Stimulated activated naive CD8-positive, alpha-beta T cell treated with anti-CD3 and anti-CD28 coated beads, Interleukin-15, Interleukin-2, amounts not matched to agents 100 U/mL and 50 U/mL, for 24 hours (primary cell): ENCODE measurements at places on chromosomes 5 and 9.

DNA sequence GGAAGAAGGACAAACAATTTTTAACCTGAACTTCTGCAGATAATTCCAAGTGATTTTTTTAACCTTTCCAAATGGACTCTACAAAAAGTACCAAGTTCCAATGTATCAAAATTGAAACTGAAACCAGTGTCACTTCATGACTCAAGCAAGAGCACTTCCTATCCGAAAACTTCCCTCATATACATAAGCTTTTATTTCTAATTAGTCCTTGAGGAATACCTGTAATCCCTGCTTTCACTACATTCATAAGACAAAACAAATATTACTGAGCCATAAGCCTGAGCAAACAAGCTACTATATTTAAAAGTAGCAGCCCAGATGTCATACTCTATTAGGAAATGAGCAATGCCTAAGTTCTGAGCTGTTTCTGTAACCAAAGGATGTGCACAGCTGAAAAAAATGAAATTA is 224.4 kb downstream of the EBF1 start:
- DNase-seq, result no peak

GRCh38 chr9:110077925-110078324 is 130.0 kb downstream of the C9orf152 start:
- DNase-seq, result no peak

DNA sequence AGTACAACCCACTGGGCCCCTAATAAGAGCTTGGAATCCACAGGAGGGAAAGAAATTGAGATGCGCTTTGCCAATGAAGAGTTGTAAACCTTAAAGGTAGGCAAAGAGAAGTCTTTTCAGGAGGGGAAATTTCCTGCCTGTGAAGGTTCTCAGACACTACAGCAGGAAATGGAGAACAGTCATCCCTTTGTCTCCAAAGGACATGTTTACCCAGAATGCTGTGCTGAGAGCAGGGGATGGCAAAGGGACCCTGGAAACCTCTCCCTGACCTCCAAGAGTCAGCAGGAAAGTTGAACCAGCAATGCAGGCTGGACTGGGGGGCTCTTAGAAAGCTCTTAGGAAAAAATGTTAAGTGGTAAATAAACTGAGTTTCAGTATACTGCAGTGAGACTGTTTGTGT is 103.2 kb downstream of the AK8 start:
- no peak for DNase-seq

GRCh38 chr5:35223787-35224395 is 6.4 kb downstream of the PRLR start:
- no peak for DNase-seq

- no peak for DNase-seq
Observed at GRCh38 chr5:159917994-159918393, 1.7 kb downstream of the ADRA1B start.

DNA sequence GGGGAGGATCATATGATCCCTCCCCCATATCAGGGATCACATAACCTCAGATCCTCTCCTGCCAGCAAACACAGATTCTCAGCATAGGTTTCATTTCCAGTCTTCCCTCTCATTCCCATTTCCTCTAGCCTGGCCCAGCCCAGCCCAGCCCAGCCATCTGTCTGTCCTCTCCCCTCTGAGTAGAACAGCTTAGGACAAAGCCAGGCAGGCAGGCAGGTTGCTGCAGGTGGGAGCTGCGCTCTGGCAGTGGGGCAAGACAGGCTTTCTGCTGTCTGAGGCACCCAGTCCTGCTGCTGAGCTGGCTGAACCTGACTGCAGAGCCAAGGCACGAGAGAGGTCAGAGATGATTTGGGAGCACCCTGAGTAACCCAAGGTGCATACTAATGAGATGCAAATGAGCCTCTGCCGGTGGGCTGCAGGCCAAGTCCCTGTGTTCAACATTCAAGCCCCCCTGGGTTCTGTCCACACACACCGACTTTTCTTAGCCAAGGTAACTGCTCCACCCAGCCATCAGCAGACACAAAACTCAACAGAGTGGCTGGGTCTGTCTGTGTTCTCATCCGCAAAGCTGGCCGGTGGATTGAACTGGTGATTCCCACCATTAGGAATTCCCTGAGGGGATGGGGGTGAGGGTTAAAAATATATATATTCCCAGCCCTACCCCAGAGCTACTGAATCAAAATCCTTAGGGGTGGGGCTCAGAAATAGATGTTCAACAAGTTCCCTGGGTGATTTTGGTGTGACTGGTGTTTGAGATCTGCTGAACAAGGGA is 9.1 kb downstream of the FAT2 start:
- DNase-seq, result no peak

DNA sequence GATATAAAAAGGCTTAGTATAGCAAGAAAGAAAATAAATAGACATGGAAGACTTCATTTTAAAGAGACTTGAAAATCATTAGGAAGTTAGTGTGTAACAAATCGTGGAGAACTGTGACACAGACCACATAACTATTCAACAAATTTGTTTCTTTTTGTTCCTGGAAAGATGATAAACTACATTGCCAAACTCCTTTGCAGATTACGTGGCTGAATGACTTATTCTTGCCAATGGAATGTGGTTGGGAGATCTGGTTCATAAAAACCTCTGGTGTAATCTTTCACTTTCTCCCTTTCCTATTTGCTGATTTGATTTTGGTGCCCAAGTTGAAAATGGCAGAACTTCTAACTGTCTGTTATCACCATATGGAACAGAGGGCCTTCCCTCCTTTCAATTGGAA is 328.9 kb upstream of the MEF2C start:
- no peak for DNase-seq

- no peak for DNase-seq
Observed at GRCh38 chr9:28770226-28770625, 1196.9 kb upstream of the C9orf72 start.

DNA sequence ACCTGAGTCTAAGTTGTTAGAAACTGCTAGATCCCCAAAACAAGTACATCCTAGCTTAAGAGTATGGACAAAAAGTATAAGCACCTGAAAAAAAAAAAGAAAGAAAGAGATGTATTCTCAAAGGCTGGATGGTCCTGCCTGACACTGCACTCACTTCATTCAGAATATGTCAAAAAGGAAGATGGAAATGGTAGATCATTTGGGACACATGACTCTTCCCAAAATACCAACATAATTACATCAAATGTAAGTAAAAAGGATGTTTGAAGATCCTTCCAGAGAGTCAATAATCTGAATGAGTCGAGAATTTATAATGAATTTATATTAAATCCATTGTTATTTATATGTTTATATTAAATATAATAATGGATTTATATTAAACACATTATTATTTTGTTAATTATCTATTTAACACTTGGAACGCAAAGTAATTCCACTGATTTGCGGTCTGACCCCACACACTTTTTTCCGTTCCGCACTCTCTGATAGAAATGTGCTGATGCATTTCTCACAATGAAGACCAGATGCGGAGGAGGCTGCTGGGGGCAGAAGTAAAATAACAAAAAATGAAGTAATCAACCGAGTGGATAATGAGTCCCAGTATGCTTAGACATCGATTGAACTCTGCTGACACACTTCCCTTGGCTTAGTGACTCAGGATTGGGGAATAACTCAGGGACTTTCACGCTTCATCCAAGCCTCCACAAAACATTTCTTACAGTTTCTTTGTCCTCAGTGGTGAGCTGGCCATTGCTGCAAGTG is 201.2 kb downstream of the ADAMTS12 start:
- DNase-seq, result no peak

DNA sequence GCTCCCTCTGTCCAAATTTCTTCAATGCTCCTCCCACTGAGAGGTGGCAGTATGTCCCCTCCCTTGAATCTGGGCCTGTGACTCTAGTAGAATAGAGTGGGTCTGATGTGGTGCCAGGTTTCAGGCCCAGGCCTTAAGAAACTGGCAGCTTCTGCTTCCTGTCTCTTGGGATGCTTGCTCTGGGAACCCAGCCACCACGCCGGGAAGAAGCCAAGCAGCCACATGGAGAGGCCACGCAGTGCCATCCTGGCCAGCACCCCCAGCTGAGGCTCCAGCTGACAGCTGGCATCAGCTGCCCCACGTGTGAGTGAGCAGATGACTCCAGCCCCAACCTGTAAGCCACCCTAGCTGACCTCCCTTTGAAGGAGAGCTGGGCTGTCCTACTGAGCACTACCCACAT is 7.3 kb upstream of the TSPAN17 start:
- DNase-seq, result no peak

DNA sequence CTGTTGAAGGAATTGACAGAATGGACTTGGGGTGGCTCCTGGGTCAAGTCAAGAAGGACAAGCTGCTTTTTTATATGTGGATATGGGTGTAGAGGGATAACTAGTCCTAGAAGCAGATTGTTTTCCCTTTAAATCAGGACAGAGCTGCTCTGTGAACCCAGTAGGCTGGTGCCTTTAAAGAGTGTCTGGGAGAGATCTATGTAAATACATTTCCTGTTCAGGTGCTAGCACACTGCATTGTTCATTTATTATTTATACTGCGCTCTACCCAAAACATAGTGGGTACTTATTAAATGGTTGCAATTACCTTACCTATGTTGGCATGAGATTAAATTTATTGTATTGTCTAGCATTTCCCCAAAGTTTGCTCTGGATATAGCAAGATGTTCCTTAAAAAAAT is 86.6 kb upstream of the EQTN start:
- DNase-seq, result no peak

DNA sequence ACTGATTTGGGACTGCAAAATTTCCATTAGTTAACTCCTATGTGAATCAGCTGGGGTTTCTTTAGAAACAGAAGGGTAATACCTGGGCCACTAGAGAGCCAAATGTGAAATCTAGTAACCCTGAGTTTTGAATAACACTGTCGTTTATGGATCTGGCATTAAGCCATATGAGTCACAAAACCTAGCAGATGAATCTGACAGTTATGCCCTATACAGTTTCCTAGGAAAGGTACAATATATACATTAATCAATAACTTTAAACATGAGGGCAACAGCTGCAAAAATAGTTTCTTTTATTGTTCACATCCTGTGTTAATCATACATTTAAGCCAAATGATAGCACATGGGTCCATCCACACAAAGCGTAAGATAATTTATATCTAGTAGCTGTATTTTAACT is 56.9 kb downstream of the PAM start:
- DNase-seq, result no peak

DNA sequence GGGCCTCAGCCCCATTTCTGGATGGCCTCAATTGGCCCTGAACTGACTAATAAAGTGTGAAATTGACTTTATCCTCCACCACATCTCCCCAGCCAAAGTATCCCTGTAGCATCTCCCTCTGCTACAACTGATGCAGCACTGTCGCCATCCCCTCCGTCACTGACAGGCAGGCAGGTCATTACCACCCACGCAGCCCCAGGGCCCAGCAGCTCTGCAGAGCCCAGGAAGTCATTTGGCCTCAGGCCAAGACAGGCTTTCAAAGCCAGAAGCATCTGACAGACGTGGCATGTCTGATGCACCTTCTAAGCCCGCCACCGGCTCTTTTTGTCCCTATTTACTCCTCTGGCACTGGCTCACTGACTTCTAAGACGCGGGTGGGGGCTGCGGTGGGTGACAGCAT is 65.3 kb downstream of the ARHGEF37 start:
- peak; percentile 53 for DNase-seq

DNA sequence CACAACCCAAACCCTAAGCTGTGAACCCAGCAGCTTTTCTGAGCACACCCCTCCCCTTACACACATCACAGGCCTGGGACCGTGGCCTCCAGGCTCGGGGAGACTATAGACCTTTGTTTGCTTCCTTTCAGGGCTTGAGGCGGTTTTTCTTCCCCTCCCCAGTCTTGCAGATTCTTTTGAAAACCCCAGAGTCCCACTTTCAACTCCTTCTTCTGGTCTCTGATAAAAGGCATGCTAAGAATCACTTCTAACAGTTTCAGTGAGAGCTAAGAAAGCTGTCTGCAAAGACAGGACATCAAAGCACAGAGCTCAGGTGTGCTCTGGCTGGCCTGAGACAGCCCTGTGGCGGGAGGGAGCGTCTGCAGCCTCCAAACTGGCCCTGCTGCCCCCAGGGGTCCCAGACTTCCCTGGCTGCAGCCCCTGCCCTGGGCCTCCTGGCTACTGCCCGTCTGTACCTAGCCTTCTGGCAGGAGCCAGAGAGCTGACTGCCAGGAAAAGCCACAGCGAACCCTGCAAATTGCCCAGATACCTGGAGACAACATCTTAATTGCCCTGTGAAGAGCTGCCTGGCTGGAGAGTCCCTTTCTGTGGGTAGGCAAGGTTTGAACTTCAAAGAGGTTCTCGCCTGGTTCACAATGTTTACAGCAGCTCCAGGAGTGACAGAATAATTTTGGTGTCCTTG is 138.9 kb downstream of the GADD45G start:
- no peak for DNase-seq

DNA sequence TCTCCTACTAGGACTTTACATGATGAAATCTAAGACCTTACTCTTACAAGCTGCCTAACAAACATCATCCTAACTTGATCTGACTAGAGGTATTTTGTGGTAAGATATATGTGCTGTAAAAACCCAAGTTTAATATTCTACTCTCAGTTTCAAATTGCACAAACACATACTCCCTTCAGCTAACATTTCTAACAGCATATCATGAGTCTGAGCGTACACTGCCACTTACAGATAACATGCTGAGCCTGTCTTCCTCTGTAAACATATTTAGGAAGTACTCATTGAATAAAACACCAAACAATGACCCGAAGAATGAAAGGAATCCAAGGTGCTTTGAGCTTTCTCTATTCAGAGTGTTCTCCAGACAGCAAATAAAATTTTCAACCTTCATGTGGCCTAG is 7.9 kb upstream of the ESM1 start:
- no peak for DNase-seq

GRCh38 chr5:179542170-179542569 is 8.2 kb upstream of the RUFY1 start:
- DNase-seq, result no peak

DNA sequence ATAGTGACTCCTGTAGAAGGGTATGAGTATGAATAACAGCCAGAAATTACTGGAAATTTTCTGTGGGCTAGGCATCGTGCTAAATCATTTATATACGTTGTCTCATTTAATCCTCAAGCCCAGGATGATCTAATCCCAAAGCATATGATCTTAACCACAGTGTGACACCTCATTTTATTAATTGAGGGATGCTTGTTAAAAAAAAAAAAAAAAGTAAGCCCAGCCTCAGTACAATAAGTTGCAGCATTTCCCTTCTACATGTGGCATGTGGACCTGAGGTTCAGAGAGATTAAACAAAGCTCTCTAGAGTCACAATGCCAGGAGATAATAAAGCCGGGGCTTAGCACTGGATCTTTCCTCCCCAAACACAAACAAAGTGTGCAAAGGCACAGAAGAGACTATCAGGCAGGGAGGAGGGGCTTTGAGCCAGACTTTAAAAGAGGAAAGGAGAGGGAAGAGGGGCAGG is 49.5 kb downstream of the KLF4 start:
- DNase-seq, result no peak
